T47D (cell line): ENCODE measurements at places on chromosomes 3 and 15.

GRCh38 chr3:134330883-134331810 is 43.1 kb downstream of the AMOTL2 start:
- peak; percentile 58 for DNase-seq

- DNase-seq, result peak; percentile 91
These were observed 54.8 kb upstream of the DLG1 start for GRCh38 chr3:197353001-197353866.

- DNase-seq, result no peak
These were observed 129.0 kb upstream of the ARHGEF3 start for GRCh38 chr3:56930706-56931105.

DNA sequence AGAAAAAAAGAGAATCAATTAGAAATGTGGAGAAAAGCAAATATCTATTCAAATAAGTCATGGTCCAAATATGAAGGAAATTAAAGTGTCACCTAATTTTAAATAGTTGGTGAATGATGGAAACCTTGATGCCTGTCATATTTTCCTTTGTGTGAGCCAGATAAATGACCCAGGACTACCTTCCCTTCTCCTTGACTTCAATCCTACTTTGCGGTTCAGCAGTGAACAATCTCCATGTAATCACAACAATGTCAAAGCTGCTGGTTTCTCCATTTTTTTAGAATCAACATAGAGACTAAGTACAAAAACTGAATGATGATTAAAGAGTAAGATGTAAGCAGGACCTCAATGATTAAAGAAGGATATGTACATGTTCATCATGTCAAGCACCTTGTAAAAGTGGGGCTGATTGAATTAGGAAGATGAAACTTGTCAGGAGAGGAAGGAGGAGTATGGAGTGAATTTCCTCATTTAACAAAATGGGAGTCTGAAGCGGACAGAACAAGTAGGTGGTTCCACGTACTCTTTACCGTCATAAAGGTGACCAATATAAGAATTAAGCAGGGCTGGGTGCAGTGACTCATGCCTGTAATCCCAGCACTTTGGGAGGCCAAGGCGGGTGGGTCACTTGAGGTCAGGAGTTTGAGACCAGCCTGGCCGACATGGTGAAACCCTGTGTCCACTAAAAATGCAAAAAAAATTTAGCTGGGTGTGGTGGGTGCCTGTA is 43.1 kb downstream of the TRPM1 start:
- DNase-seq, result no peak

DNA sequence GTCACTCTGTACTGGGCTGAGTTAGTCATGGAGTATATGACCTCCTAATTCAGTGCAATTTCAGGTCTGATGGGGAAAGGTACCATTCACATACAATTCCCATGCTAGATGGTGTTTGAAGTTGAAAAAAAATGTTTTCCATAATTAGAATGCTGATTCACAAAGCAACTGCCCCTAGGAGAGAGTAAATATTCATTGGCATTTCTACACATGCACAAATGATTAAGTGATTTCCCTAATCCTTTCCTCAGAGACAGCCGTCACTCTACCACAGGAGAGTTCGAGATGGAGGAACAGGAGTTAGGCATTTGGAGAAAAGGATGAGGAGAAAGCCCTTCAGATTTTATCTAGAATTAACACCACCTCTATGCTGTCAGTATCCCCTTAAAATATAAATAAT is 32.5 kb downstream of the GADL1 start:
- no peak for DNase-seq

- no peak for DNase-seq
These were observed 287.5 kb downstream of the RBMS3 start for GRCh38 chr3:29568355-29568754.

DNA sequence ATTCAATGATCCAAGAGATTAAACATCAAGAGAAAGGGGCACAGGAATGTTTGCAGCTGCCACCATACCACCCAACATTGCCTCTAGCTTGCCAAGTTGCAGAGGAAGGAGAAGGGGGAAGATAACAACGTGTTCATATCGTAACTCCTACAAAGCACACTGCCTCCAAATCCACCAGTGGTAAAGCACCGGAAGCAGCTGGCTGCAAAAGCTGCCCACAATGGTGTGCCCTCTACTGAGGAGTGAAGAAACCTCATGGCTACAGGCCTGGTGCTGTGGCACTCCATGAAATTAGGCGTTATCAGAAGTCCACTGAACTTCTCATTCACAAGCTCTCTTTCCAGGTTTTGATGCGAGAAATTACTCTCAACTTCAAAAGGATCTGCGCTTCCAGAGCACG is 263.9 kb upstream of the STT3B start:
- DNase-seq, result no peak

GRCh38 chr15:92165001-92165346 is 228.7 kb upstream of the ST8SIA2 start:
- no peak for DNase-seq

DNA sequence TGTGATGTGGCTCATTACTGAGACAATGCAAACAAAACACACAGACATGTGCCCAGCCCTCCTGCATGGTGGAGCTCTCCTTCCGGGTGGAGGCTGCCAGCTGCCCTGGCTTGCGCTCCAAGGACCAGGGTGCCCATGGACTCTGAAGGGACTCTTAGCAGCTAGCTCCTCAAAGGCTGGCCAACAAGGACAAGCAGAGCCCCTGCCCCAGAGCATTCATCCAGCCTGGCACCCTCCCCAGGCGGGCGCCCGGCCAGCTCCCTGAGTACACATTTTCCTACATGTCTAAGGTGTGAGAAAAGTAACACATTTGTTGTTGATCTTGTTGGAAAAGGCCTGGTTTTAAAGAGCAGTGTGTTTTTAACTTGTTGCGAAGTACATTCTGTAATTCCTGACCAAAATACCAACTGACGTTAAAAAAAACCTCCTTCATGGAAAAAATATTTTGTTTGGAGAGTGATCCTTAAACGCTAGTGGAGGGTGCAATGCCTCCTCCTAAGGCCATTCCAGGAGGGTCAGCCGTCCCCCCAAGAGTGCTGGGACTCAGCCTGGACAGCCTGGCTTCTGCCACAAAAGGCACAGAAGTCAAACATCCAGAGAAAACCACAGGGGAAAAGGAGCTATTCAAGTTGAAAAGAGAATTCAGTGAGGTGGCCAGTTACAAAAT is 86.9 kb downstream of the KLF15 start:
- DNase-seq, result peak; percentile 38

DNA sequence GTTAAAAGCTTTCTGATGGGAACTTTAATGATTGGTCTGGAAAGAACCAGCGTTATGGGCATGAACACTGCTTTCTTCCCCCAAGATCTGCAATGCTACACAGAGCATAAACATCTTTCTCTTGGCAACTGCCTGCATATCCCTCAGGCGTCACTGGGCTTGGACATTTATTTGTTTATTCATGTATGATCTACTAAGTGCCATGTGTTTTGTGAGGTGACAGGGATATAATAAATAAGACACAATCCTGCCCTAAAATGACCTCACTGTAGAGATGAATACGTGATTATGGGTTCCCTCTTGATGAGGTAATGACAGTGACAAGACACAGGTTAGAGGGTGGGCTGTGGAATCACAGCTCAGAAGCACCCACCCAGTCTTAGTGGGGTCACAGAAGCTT is 485.3 kb downstream of the PDCD6IP start:
- peak; percentile 21 for DNase-seq

DNA sequence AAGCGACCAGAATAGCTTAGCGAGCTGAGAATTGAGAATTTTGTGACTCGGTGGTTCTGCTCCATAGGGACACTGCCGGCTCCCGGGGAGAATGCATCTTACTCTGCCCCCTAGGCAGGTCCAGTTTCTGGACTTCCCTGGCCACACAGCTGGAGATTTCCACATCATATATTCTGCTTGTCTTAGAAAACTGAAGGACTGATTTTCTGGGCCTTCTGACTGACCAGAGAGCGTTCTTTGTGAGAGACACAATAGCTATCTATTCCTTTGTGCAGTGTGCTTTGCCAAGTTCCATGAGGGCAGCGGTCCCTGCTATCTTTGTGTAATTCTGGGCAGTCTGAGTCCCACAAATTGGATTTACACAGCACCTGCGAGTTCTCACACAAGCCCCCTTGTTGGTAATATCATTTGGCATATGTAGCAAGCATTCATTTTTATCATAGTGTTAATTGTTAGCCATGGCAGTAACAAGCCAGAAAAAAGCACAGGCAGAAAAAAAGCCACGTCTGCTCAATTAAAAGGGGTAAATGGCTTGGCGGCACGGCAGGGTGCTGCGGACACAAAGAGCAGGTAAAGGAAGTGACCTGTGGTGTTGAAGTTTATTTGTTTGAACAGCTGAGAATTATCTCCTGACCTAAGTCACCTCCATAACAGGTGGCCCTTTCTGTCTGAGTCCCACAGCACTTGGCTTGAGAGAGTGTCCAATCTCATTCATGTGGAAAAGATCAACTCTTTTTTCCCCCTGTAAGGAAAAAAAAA is 688.7 kb downstream of the TUSC7 start:
- DNase-seq, result no peak
